ENCODE measurements at places on chromosomes 13 and 19.

- DNase-seq, result no peak
These were observed 4.3 kb upstream of the ZNF17 start for GRCh38 chr19:57406516-57407123.

GRCh38 chr19:54429176-54429495 is 13.9 kb downstream of the TTYH1 start:
- no peak for DNase-seq

DNA sequence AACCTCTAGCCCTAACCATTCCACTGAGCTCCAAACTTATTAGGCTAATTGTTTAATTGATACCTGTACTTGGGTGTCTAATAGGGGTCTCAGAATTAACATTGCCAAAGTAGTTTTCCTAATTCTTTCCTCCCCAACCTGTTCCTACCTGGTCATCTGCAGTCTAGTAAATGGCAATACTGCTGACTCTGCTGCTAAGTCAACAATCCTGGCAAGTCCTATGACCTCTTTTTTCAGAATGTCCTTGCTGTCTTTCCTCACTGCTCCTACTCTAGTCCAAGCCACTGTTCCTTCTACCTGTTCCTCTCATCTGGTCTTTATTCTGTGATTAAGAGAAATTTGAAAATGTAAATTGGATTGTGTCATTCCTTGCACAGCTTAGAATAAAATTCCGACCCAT is 143.9 kb downstream of the MTUS2 start:
- DNase-seq, result no peak

GRCh38 chr19:3281026-3281425 is 56.6 kb downstream of the CELF5 start:
- DNase-seq, result no peak

DNA sequence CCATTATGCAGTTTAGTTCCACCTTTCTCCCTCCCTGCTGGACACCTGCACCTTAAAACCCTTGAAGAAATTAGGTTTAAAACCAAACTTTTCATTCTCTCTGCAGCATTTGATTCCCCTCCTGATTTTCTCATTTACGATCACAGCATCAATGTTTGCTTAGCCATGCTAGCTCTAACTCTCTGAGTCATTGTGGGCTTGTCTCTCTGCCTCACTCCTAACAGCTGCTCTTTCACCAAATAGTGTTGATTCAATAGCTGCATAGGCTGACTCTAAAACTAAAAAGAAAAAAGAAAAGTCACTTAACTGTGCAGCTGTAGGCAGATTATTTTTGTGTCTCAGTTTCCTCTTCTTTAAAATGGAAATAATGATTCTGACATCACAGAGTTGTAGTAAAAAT is 1124.9 kb downstream of the DIAPH3 start:
- no peak for DNase-seq

DNA sequence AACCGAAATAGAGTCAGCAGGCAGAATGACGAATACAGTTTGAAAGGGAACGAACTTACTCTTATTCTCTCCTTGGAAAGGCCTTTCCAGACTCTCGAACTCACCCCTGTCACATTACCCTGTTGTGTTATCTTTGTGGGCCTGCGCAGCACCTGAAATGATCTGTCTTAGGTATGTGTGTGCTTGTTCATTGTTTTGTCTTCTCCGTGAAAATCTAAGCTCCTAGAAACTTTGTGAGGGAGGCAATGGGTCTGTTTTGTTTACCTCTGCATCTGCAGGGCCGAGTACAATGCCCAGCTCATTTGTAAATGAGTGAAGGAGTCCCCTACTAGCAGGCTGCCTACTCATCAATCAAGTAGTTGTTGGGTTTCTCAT is 19.6 kb downstream of the HMGB1 start:
- no peak for DNase-seq

DNA sequence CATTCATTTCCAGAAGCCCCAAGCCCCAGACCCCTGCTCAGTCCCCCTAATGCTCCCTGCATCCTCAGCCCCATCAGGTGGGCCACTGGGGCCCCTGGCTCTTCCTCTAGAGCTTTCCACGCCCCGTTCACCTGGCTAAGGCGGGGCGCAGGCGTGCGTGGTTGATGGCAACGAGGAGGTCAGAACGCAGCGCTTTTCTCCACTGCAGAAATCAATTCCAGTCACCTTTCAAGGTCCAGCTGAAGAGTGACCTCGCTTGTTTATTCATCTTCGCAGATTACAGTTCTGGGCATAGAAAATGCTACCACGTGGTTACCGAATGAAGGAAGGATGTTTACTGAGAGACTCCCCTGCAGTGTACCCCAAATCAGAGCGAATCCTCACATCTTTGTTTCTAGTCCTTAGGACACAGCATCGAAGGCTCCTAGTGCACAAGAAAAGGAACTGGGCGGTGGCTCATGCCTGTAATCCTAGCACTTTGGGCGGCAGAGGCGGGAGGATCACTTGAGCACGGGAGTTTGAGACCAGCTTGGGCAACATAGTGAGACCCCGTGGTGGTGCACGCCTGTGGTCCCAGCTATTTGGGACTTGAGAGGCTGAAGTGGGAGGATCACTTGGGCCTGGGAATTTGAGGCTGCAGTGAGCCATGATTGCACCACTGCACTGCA is 828 bp upstream of the PBX4 start:
- no peak for DNase-seq

- DNase-seq, result no peak
These were observed 364.5 kb downstream of the DNAJC15 start for GRCh38 chr13:43387880-43388279.

DNA sequence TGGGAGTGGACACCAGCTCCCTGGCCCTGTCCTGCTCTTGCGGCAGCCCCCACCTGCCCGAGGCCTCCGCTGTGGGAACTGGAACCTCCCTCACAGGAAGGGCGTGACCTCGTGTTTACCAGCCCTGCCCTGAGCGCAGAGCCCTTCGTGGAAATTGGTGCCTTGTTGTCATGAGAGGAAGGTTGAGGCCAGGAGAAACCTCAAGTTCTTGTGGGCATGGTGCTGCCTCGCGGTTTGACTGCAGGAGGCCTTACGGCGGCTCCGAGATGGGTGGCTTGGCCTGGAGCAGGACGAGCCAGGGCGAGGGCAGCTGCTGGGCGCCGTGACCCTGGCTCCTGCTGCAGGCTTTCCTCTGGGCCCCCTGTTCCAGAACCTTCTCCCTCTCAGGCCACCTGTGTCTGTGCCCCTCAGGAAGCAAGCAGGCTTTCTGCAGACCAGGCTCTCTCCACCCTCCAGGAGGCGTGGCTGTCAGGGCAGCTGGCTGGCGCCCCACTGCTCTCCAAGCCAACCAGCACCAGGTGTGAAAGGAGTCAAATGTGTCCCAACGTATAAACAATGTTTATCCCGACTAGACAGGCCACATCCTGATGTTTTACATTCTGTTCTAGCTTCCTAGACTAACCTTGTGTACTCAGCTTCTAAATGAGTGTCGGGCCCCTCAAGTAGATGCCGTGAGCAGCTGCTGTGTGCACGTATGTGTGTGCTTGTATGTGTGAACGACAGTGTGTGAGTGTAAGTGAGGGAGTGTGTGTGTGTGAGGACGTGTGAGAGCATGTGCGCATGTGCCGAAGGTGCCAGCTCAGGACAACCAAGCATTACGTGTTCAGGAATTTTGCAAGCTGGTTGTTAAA is 10.4 kb upstream of the RASA3 start:
- no peak for DNase-seq

GRCh38 chr13:89150362-89150761 is 1479.2 kb downstream of the SLITRK5 start:
- no peak for DNase-seq

- no peak for DNase-seq
These were observed 8.8 kb downstream of the SPPL2B start for GRCh38 chr19:2337329-2337707.

GRCh38 chr13:60412909-60413616 is 16.0 kb downstream of the TDRD3 start:
- no peak for DNase-seq

DNA sequence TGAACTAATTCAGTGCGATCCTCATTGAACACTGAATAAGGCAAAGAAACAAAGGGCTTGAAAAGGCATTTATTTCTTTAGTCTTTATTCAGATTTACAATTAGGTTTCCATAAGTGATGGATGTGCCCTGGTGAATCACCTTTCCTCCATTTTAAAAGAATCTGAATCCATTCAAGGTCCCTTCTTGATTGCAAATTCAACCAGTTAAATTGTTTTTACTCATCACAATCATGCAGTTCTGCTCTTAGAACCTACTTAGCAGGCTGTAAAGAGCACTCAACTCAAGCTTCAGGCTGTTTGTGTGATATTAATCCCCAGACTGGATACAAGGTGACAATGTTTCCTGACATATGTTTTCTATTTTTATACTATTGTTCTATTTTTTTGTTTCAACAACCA is 321.0 kb downstream of the TBC1D4 start:
- DNase-seq, result no peak

DNA sequence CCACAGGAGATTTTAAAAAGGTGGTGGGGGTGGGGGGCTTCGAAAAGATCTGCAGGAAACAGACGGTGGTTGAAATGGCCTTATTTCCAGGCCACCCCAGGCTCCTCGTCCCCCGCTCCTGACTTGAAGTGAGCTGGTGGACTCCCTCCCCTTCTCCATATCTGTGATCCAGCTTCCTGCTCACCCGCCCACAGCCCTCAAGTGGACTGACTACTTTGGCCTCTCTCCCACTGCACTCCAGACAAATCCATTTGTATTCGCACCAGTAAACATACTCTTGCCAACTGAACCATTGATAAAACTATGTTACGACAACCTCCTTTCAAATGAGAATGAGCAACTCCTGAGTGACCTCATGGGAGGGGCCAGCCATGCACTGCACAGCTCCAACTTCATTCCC is 259.5 kb downstream of the COL4A1 start:
- DNase-seq, result no peak

GRCh38 chr13:46197299-46198048 is 14.3 kb upstream of the LRRC63 start:
- no peak for DNase-seq

- DNase-seq, result no peak
These were observed 30.0 kb downstream of the FLT1 start for GRCh38 chr13:28464861-28465460.

GRCh38 chr19:15862444-15862843 is 35.4 kb downstream of the CYP4F2 start:
- no peak for DNase-seq

GRCh38 chr19:44202974-44203373 is 9.4 kb upstream of the ZNF227 start:
- DNase-seq, result no peak

DNA sequence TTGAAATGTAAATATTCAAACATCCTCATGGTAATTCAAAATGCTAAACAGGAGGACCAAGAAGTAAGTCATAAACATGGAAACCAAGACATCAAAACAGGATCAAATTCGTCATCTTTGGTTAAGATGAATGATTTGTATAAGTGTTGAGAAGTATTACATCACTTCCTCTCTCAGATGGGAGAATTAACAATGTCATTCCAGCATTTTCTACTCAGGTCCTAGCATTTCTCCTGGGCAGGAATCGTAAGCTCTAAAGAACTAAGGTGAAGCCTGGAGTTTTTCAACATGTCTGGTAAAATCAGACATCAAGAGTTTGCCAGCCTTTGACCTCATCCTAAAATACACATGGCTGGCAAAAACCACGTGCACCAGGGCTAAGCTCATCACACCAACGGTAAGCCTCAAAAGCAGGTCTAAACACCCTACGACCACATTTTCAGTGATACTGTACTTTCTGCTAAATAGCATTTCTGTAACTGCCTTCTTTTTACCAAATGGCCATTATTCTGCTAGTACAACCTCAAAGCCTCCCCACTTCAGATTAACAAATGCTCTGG is 24.8 kb downstream of the RANBP3 start:
- no peak for DNase-seq

DNA sequence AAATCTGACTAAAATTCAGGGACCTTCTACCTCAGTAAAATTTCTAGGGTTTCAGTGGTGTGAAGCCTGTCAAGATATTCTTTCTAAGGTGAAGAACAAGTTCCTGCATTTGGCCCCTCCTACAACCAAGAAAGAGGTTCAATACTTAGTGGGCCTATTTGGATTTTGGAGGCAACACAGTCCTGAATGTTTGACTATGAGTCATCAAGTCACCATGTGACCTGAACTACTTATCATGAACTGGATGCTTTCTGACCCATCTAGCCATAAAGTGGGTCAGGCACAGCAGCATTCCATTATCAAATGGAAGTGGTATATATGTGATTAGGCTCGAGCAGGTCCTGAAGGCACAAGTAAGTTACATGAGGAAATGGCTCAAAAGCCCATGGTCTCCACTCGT is 163.0 kb upstream of the IRS2 start:
- DNase-seq, result no peak

DNA sequence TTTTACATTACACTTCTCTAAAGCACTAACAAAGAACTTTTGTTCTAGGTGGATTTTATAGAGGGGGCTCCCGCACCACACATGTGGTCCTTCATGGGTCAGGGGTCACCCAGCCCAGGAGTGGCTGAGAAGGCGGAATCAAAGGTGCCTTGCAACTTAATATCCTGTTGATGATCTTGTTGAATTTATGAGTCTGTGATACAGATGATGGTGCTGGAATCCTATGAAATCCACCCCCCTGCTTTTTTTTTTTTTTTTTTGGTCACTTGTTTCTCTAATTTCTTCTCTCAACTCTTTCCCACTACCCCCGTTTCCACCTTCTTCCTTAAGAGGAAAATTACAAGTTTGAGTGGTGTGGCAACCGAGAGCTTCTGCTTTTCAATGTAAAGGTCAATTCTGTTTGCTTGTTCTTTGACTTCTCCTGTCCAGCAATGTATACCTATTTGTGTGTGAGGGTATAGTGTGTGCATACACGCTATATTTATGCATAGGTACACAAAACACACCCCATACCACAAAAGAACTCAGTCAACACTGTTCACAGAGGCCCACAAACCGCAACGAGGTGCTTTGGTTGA is 4.2 kb upstream of the ZIC2 start:
- no peak for DNase-seq

DNA sequence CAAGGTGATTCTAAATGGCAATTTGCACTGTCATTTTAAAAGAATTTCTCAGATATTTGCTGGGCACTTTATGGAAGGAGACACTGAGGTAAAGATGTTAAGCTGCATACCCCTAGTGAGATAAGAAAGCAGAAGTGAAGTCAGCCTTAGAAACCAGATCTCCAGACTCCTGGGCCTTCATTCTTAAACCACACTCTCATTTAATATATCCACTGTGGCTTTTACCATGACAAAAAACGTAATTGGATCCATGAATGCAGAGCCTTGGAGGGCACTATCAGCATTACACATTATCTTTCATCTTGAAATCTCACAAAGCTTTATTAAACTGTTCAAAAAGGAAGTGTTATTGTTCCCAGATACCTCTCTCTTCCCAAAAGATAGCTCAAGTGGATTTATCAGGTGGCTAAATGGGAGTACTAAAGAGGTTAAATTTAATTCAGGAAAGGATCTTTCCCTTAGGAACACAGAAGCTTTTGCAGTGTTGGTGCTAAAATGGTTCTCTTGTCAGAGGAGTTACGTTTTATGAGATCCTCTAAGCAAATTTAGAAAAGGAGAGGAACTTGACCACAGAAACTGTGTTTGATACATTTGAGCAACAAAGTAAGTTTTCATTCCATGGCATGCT is 1060.4 kb downstream of the EFNB2 start:
- DNase-seq, result no peak

All from GM12864 (cell line).